ENCODE measurements at places on chromosomes 1 and 21. TPM values are rescaled to one million over a fixed set of nuclear protein-coding genes. Genes with fewer than 3 reads are reported as not detected.

- no peak for DNase-seq
Measured at GRCh38 chr1:226749467-226749866, 10.4 kb upstream of the ITPKB start.

- DNase-seq = no peak
Measured at GRCh38 chr1:112713466-112714312, 1.4 kb downstream of the PPM1J start.

ZNF644 gene
- 26.0 TPM for total RNA-seq

KCNN3 gene
- total RNA-seq = not detected

OR6K6 gene
- not detected for total RNA-seq

CLEC20A gene
- not detected for total RNA-seq

HTR6 gene
- total RNA-seq = not detected
